ENCODE measurements at places on chromosomes 13 and 19.

- no peak for DNase-seq
Observed at GRCh38 chr13:100533588-100534041, 55.0 kb downstream of the GGACT start.

DNA sequence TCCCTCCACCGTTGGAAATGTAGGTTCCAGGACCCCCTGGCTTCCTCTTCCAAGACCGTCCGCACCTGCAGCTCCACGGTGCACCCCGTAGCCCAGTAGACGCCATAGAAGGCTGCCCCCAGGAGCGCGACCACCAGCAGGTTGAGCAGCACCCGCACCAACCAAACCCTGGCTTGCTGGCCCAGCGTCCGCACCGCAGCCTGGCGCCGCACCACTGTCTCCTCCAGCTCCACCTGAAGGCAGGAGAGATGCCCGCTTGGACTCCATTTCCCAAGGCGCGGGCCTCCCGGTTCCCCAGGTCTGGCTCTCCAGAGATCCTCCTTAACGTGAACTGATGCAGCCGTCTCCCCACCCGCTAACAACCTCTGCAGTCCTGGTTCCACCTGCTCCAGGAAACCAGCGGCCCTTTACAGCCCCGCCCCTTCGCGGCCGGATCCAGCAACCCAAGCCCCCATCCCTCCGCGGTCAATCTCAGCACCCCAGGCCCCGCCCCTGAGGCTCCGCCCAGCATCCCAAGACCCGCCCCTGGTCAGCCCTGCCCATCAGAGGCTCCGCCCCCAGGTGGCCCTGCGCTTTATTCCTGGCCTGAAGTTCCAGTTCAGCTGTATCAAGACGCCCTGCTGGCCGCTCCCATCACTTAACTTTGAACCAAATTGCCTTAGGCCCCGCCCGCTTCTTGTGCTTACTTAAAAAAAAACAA is 5.0 kb upstream of the LENG1 start:
- DNase-seq = peak; percentile 80

GRCh38 chr13:33642374-33643065 is 175.4 kb upstream of the RFC3 start:
- DNase-seq = no peak

GRCh38 chr19:4830768-4831265 is 695 bp downstream of the TICAM1 start:
- DNase-seq = no peak

- DNase-seq = no peak
Observed at GRCh38 chr13:35716186-35716585, 239.7 kb upstream of the MAB21L1 start.

GRCh38 chr13:113648216-113648610 is 9.8 kb downstream of the ATP4B start:
- no peak for DNase-seq

DNA sequence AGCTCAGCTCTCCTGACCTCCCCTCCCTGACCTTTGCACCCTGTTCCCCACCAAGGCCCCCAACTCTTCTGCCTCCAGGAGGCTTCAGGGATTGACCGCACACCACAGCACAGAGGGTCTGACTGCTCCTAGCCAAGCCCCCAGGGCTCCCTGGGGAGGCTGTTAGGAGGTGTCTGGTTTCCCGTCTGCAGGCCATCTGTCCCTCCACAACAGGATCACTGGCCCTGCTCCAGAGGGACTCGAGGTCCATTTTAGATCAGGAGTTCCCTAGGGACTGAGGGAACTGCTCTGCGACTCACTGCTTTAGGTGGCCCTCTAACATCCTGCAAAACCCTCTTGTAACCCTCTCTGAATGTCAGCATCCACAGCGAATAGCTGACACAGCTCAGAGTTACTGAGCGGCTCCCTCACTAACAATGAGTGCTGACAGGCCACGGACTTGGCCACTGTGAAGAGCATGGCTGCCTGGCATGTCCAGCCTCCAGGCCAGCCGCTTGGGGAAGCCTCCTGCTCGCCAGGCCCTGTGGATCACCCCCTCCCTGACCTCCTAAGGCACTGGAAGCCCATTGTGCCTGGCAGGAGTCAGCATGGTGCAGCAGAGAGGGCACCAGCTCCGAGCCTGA is 17.7 kb downstream of the GRIK5 start:
- DNase-seq = no peak

GRCh38 chr13:59771272-59771671 is 392.5 kb downstream of the DIAPH3 start:
- DNase-seq = no peak

GRCh38 chr13:111626371-111627305 is 306.2 kb downstream of the TEX29 start:
- DNase-seq = no peak
